SIG-M5 (cell line): ENCODE measurements at places on chromosomes 1 and 21.

- no peak for DNase-seq
Measured at GRCh38 chr1:2523891-2524609, 2.3 kb downstream of the PANK4 start.

DNA sequence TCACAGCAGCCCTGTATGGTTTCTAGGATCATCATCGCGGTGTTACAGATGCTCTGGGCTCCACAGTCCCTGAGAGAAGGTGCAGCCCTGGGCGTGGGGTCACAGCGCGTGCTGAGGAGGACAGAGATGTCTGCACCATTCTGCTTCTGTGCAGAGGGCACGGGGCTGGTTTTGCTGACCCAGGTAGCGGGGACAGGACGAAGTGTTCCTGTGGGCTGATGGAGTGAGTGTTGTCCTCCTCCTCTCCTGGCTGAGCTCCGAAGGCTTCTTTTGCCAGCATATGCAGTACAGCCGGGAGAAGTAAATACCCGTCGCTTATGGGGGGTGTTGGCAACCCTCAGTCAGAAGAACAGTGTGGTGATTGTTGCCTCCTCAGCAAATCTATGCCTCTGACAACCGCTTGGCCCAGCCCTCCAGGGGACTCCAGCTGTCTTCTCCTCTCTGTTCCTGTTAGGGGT is 101.5 kb downstream of the DDX20 start:
- no peak for DNase-seq

- no peak for DNase-seq
Measured at GRCh38 chr1:200556002-200556401, 64.5 kb downstream of the KIF14 start.

GRCh38 chr1:65360648-65361047 is 51.3 kb downstream of the DNAJC6 start:
- DNase-seq, result no peak

DNA sequence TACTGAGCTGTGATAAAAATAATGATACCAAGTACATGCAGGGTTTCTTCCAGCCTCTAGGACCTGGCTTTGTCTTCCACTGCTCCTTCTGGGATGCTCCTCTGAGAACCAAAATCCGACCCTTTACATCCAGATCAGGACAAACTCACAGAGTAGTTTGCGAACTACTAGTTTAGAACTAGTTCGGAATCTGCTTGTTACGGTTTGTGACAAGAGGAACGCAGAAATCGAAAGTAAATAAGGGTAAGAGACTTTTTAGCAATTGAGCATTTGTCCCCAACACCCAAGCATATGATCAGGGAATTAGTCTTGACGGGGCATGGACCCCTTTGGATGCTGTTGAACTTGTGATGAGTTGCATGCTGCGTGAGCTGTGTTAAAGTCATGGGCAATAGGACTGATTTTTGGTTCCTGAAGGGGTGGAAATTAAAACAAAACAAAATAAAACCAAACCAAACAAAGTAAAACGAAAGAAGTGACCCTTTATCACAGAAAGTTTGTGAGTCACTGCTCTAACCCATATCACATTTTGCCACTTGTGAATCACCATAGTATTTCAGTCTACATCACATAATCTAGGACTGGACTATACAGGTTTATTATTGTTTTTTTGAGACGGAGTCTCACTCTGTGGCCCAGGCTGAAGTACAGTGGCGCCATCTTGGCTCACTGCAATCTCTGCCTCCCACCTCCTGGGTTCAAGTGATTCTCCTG is 35.7 kb upstream of the ERRFI1 start:
- DNase-seq, result no peak

DNA sequence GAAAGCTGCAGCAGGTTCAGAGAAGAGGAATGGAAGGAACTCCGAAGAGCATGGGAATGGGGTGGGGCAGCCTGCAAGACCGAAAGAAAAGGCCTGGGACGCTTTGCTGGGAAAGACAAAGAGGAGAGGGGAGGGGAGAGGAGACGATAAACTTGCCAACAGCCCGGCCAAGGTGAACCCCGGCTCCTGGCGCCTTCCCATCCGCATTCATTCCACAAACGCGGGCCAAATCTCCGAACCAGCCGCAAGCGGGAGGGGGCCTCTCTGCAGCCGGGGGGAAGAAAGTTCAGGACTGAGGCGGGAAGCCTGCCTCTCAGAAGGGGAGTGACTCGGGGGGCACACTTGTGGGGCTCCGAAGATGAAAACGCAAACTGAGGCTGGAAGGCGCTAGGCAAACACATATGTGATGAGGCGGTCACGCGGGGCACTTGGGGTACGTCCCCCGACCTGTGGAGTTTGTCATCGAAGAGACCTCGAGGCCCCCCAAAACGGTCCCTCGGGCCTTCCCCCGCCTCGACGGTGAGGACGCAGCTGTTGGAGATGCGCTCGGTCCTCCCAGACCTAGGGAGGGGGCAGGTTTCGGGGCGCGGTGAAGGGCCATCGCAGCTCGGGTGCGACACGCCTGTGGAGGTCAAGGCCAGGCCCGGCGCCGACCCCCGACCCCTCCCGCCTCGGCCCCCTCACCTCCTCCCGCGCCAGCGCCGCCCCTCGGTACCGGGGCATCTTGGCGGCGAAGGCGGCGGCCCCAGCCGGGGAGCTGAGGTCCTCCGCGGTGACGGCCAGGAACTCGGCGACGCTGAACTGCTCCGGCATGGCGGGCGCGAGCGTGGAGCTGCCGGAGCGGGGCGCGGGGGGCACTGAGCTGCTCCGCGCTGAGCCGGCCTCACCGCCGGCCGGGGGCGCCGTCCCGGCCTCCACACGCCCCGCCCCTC is at the start of gene ASAP3:
TSS of gene ASAP3 (minus strand) at position 859 of the 932 bp plus-strand sequence. CDS start at position 813, 46 bp downstream.
- DNase-seq, result no peak

GRCh38 chr1:163538667-163539066 is 216.9 kb downstream of the NUF2 start:
- no peak for DNase-seq

GRCh38 chr1:180497826-180498225 is 4.6 kb downstream of the ACBD6 start:
- no peak for DNase-seq
